ENCODE measurements at places on chromosomes 5 and 9.

GRCh38 chr5:74056789-74057164 is 430.8 kb downstream of the ARHGEF28 start:
- DNase-seq, result no peak

GRCh38 chr5:127891942-127892341 is 188.8 kb downstream of the CCDC192 start:
- DNase-seq, result no peak

- no peak for DNase-seq
Observed at GRCh38 chr5:3490957-3491507, 104.6 kb upstream of the IRX1 start.

DNA sequence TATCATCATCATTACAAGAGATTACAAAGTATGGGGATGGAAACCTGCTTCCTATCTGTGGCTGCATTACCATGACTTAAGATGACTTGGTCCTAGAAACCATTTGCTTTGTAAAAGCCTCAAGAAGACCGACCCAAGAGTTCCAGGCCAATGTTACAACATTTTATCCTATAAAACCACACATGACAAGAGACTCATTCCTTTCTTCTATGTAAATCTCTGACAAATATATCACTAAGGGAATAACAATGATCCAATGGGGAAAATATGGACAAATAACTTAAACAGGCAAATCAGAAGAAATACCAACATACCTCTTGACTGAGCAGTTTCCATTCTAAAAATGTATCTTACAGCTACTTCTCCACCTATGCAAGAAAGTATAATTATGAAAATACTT is 44.3 kb upstream of the VPS13A start:
- DNase-seq, result no peak

DNA sequence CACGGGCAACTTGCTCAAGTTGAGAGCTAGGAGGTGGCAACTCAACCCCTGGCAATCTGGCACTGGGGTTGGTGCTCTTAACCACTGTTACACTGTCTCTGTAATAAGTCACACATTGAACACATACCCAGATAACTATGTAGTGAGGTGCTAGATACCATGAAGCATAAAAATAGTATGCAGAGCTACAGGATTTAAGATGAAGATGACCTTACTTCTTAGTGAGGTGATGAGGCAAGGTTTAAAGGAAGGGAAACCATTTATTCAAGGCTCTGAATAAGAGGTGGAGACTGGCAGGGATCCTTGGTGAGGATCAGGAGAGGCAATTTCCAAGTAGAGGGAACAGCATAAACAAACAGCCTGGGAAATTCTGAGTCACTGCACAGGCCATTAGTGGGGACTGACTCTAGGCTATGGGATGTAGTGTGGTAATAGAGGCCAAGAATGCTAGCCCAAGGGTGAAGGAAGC is 67.6 kb upstream of the NR3C1 start:
- DNase-seq, result no peak

DNA sequence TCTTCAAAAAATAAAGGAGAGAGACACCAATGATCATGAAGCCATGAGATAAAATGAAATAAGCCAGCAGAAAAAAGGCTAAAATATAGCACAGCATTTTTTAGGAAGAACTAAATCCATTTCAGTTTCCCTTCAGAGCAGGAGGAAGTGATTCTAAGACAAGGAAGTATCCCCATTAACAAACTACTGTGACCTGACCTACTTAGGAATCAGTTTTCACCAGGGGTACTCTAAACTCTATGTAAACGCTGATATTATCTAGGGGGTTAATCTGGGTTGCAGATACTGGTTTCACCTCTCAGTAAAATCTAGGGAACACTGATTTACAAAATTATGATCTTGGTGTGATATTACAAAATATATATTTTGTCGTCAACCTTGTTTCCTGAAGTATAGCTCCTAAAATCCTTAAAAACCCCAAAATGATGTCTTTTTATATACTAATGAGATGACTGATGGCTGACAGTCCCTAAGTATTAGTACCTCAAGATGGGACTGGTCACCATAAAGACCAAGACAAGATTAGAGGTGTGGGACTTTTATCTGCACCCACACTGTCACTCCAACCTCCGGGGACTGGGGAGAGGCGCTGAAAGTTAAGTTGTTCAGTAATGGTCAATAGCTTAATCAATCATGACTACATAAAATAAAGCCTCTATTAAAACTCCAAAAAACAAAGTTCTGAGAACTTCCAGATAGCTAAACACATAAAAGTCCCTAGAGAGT is 2.9 kb upstream of the FNBP1 start:
- no peak for DNase-seq

GRCh38 chr9:107886826-107887225 is 397.3 kb upstream of the KLF4 start:
- DNase-seq, result no peak

- DNase-seq, result no peak
Observed at GRCh38 chr9:110828264-110828663, 159.7 kb downstream of the MUSK start.

GRCh38 chr9:5389109-5389732 is 48.5 kb downstream of the PLGRKT start:
- DNase-seq, result no peak

- no peak for DNase-seq
Observed at GRCh38 chr9:9847750-9848149, 765.1 kb downstream of the PTPRD start.

DNA sequence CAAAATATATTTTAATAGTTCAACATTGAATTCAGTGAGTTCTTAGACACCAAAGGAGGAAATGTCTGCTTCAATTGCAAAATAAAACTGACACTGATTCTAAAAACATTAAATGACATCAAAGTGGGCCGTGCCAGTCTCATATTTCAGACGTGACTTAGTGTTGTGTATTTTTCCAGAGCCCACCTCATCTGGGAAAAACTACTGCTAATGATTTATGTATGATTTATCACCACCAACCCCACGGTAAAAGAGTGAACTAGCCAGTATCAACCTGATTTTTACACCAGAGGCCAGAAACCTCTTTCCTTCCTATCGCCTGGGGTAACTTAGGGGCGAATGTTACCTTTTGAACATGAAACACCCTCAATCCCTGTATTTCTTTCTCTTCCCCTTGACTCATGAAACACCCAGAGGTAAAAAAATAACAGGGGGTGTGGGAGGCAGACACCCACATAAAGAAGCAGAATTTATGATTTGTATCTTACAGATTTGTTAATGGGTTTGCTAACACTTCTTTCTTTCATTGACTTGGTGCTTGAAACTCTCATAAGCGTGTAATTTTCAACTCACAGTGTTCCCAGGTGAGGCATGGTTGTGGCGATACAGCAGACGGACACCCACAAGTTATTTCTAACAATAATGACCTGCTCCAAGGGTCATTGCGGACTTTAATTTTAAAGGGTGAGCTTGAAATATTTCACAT is 56.4 kb upstream of the FANCC start:
- DNase-seq, result no peak

DNA sequence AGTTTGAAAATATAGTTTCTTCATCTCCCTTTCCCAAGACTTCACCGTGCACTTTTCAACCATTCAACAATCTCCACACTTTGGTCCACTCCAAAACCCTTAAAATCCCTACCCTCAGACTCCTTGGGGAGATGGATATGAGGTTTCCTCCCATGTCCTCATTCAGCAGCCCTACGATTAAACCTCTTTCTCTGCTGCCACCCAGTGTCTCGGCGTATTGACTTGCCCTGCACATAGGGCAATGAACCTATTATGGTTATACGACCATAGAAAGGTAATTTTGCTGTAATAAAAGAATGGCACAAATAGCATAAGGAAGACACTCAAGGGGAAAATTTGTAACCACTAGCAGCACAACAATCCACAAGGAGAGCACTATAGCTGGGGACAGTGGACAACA is 803.5 kb downstream of the TLE1 start:
- no peak for DNase-seq

DNA sequence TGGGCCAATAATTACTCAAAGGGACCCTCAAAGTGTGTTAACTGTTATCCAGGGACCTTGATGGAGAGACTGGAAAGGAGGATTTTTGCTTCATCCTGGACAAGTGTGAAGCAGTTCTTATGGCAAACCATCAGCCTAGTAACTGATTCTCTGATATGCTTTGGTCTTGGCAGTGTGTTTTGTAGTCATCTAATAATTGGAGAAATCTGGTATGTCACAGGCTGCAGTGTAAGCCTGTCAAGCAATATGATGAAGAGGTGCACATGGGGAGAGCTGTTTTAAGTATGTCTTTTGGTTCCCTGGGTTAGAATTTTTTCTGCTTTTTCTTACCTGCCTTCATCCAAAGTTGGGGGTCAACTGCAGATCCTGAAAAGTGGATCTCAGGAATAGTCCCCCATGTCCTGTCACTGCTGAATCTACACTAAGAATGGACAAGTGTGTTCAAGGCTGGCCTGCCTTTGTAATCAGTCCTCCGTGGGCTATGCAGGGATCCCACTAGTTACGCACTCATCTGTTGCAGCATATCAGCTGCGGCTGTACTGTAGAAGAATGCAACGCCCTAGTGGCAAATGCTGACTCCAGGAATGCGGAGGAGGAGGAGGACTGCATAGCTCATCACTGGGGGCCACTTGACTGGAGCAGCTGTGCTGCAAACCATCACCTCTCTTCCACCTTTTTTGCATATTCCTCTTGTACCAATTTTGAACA is 1.9 kb downstream of the SPTAN1 start:
- no peak for DNase-seq

GRCh38 chr5:57718155-57718554 is 235.5 kb upstream of the ACTBL2 start:
- no peak for DNase-seq

- DNase-seq, result no peak
Observed at GRCh38 chr9:108473209-108474112, 382.3 kb downstream of the ACTL7B start.

- no peak for DNase-seq
Observed at GRCh38 chr5:44919560-44919959, 110.8 kb downstream of the MRPS30 start.

GRCh38 chr5:129249886-129250285 is 155.3 kb downstream of the ISOC1 start:
- no peak for DNase-seq

DNA sequence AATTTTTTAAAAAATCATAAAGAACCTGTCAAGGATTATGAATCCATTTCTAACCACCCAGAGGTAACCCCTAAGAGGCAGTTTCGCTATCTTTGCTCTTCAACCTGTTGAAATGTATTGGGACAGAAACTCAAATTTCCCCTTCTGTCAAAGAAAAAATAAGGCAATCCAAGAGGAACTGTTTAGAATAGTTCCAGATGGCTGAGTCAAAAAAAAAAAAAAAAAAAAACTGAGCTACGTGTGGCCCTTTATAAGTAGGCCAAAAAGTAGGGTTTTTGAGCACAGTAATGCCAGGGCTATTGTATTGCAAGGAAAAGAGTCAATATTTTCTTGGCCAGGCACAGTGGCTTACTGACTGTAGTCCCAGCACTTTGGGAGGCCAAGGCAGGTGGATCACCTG is 94.9 kb downstream of the RAD23B start:
- no peak for DNase-seq

DNA sequence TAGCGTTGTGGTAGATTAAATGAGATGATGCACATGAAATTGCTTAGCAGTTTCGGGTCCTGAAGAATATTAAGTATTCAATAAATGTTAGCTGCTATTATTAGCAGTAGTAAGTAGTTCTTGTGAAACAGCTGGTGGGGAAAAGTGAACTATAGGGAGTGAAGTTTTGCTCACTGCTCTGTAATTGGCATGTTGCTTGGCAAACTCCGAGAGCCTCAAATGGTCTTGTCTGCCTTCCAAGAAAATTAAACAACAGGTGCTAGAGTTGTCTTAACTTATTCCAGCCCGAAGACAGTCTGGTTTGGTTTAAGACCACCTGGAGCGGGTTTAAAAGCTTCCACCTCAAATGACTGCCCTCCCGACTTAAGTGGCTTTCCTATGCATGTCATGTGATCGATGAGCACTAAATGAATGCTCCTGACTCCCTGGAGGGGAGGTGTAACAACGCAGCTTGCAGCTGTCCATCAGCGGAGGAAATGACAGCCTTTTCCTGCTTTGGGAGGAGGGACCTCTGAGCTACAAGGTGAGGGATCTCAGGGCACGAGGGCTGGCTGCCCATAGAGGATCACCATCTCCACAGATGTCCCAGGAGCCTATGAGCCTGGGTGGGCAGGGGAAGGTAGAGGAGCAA is 202.9 kb upstream of the PANK3 start:
- DNase-seq, result no peak

DNA sequence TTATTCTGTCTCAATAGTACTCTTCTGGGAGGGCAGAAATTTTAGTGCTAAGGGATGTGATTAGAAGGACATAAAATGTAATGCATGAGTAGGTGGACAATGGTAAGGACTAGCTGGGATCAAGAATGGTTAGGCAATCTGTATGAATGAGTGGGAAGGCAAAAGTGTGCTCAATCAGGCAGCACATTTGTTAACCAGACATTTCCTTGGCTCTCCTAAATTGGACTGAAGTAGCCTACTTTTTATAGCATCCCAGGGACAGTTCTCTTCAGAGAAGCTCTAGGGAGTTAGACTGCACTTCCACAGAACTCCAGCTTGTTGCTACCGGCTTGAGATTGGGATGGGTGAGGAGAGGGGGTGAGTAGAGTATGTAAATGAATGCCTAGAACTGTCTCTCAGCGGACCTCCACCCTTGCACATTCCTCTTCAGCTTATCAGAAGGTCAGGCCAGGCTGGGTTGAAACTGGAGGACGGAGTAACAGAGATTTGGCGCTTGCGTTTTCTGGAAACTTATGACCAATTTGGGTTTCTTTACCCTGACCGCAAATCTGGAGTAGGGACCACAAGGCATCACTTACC is 19.0 kb upstream of the ARL14EPL start:
- no peak for DNase-seq

DNA sequence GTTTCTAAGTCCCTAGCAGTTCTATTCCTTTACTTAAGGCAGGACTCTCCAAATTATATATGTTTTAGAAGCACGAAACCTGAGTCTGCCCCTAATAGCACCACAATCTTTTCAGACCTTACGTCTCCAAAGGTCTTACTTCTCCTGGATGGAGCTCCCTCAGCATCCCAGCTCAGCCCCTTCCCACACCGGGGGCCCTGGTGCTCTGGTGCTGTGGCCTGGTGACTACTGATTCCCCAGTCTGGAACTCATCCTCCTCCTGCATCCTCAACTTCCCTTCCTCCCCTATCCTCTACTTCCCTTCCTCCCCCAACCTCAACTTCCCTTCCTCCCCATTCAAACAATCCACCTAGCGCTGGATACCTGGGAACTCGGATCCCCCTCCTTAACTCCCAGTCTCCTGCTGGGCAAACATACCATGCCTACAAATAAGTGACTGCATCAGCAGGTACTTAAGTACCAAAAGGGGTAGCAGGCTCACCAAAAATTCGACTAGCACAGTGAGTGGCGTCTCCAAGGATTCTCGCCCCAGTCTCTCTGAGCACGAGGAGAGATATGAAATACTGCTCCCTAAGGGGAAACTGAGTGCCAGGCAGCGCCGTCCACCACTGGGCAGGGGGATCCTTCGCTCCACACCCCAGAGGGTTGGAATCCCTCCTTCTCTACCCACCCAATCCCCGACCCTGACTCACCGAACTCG is 831 bp downstream of the IGFBPL1 start:
- no peak for DNase-seq

- DNase-seq, result no peak
Observed at GRCh38 chr9:97790542-97790941, 62.5 kb upstream of the FOXE1 start.
